ENCODE measurements at places on chromosomes 3 and 15.

DNA sequence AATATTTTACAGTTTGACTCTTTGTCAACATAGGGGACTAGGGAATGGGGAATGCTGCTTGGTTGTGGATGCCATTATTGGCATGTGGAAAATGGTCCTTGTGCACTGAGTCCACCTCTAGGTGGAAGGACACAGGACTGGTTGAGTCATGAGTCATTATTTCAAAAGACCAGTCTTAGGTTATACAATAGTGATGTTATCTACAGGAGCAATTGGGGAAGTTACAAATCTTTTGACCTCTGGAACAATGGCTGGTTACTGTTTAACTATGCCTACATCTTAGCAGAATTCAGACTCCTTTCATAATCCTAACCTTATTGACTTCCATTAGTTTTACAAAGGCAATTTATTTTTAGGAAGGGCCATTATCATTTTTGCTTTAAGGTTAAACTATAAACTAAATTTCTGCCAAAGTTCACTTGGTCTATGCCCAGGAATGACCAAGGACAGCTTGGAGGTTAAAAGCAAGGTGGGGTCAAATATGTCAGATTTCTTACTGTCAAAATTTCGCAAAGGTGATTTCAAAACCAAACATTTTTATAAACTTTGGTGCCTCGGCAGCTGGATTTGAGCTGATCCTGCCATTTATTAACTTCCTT is 11.8 kb upstream of the CCR8 start:
- no peak for DNase-seq

DNA sequence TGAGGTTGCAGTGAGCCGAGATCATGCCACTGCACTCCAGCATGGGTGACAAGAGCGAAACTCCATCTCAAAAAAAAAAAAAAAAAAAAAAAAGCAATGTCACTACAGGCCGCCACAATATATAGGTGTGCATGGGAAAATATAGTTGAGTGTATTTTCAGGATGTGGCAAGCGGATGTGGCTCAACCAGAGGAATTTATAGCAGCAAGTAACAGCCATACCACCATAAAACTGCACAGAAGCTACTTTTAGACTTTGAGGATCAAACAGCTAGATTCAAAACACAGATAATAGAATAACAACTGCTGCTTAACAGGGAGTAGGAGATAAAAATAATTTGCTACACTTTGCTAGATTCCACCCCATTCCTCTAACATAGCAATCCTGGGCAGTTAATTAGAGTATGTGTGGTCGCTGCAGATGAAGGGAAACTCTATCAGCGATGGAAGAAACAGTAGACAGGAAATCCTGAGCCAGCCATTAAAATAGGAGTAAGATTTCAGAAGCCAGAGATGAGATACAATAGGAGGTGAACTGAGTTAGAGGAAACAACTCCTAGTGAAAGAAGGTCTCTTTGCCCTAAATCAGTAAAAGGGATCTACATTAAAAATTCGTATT is 318.7 kb upstream of the STT3B start:
- DNase-seq, result no peak

GRCh38 chr3:158711886-158712285 is 20.4 kb downstream of the RARRES1 start:
- DNase-seq, result no peak

GRCh38 chr3:179666436-179667035 is 13.7 kb downstream of the USP13 start:
- DNase-seq, result no peak

DNA sequence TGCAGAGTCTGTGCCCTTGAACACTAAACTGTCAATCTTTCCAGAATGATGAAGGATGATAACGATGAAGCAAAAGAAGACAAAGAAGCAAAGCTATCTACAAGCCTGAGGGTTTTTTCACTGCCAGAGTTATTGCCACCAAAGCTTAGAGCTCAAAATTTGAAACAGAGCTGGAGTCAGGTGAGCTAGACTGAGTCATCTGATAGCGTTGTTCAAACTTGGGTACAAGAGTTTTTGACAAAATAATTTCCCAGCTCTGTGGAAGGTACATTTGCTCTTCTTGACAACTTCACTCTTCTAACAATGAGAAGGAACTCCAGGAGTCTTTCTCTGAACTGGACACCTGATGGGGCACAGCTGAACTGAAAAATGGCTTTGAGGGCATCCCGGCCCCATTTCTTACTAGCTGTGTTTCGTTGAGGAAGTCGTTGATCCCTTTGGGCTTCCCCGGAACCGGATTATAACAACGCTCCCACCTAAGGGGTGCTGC is 715 bp downstream of the MCCC1 start:
- DNase-seq, result no peak

DNA sequence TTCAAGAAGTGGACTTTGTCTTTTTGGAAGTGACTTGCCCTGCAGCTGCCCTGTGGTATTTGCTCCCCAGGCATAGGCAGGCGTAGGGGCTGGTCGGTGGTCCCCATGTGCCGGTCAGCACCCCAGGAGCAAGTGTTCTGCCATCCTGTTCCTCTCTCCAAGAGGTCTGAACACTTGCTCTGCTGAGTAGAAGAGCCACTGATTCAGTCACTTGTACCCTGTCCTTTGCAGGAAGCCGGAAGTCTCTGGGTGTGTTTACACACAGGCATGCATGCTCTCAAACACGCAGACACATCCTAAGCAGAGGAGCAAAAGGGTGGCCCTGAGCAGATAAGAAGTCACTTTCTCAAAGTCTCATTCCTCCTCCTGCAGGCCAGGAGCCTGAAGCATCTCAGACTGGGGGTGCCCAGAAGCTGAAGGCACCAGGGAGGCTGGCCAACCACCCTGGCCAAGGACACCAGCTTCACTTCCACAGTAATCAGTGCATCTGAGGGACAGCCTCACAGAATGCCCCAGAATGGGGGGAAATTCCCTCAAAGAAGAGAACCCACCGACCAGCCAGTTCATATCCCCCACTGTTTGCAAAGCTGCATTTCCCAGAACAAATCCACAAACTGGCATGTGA is 88.7 kb upstream of the POMGNT2 start:
- DNase-seq, result no peak

DNA sequence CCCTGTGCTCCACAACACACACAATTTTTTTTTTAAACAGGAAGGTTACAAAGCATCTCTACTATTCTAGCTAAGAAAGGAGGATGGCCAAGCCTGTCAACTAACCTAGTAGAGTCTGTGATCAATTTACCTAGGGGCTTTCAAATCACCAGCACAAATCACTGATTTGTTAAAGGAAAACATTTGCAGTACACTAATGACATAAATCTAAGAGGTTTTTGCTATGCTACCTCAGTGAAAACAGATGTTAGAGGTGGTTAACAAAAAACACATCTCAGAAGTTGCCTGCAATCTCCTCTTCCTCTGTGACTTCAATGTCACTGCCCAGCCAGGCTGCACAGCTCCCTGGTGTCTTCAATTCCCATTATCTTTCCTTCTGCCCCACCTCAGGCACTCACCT is 72.0 kb downstream of the RAD18 start:
- DNase-seq, result no peak

DNA sequence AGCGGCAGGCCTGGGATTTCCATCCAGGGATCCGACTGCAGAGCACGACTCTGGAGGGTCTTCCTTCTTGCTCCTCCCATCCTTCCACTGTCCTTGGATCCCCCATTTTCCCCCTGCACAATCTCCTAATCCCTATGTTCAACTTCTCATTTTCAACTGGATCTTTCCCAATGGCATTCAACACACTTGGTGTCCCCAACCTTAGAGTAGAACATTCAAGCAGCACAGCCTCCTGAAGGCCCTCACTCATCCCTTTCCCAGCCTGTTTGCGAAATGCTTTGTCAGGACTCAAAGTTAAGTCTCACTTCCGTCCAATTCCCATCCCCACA is 32.3 kb downstream of the RPN1 start:
- no peak for DNase-seq

DNA sequence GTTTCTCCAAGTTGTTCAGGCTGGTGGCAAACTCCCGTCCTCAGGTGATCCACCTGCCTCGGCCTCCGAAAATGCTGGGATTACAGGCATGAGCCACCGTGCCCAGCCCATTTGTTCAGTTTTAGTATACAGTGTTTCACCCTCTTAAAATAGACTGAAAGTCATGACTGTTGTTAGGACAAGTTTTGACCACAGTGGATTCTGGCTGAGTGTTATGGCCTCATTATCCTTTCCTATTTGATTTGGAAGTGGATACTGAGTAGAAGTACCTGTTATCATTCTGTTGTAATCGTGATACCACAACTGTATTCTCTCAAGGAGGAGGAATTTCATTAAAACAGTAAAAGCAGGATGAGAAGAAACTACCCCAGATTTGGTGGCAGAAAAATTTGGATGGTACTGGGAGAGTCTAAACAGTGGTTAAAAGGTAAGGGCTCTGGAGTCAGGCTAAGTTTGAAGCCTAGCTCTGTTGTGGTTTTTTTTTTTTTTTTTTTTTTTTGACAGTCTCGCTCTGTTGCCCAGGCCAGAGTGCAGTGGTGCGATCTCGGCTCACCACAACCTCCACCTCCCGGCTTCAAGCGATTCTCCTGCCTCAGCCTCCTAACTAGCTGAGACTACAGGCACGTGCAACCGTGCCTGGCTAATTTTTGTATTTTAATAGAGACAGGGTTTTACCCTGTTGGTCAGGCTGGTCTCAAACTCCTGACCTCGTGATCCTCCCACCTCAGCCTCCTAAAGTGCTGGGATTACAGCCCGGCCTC is 2.6 kb downstream of the MAP2K1 start:
- DNase-seq, result no peak

- DNase-seq, result no peak
These were observed 6.6 kb downstream of the ZBED2 start for GRCh38 chr3:111588527-111588926.

DNA sequence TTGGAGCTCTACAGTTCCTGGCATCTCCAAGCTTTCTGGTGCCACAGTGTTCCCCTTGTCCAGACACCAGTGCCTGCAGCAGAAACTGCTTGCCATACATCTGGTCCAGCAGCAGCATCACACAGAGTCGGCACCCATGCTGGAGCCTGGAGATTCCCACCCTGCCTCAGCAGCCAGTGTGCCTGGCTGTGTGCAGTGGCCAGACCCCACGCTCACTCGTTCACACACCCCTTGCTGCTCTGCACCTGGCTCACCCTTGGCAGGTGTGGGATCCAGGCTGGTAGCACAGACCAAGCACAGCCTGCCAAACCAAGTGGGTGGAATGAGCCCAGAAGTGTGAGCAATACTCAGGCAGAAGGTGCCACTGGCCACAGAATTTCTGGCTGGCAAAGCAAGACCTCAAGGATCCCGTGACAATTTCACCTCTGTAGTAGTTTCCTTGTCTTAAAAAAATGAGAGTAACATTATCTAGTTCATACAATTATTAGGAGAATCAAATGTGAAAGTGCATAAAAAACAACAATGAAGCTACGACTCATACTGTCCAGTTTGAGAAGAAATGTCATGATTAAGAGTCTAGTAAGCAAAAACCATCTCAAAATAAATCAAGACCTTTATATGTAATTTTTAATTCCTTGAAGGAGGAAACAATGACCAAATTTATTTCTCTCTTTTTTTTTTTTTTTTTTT is 22.9 kb upstream of the ZBED2 start:
- no peak for DNase-seq

- no peak for DNase-seq
These were observed 143.2 kb downstream of the KLHL25 start for GRCh38 chr15:85651548-85651947.

- no peak for DNase-seq
These were observed 176.5 kb downstream of the MEX3B start for GRCh38 chr15:81869161-81869954.

DNA sequence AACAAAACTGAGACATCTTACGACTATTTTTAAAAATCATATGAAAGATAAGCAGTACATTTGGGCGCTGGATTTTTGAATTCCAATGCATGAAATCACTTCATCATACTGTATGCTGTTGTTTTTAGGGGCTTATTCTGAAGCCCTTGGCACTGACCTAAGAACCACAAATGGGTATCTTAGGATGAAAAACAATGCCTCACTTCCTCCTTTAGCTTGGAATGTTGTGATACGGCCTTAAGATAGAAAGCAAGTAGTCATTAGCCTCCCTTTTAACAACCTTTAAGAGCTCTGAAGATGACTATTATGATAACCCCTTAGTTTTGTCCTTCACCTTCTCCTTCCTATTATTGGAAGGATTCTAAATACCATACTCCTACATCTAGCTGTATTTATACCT is 289.8 kb downstream of the ARPP21 start:
- DNase-seq, result no peak

DNA sequence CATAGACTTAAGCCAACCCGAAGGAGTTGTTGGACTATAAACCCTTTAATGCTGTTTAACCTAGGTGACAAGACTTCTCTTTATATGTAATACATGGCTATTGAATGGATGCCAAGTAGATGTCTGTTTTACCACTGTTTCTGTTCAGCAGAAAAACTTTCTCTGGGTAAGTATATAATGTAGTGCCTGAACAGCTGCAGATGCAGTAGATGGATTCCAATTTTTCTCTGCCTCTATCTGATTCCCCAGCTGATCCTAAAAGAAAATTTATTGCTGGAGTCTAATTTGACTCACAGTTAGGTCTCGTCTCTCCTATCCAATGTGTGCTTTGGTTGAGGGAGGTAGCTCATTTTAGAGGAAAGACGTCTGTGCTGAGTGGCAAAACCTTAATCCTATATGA is 256.5 kb upstream of the CBLB start:
- no peak for DNase-seq

DNA sequence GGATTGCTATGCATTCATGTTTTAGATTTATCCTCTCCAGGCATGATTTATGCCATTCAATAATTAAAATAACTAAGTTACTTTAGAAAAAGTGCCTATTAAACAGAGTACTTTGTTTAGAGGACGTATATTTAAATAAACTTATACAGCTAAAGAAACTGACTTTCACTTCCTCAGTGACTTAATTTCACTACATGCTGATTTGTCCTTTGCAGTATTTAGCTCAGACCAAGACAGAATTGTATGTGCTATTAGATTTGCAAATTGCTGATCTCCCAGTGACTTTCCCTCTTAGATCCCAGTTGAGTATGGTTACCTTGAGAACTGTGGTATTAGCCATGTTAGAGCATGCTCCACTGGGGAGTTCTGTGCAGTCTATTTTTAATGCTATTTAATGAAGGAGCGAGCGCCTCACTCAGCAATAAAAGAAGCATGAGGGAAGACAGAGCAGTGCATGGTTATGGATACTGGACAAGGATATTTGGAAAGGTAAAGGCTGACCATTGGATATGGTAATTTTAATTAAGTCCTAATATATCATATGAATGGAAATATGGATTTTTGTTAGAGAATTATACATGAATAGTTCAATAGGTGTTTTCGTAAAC is 2.7 kb downstream of the ARPP21 start:
- DNase-seq, result no peak

GRCh38 chr15:78906316-78906620 is 33.6 kb downstream of the MORF4L1 start:
- no peak for DNase-seq

- no peak for DNase-seq
These were observed 429.9 kb downstream of the TBL1XR1 start for GRCh38 chr3:176767385-176767784.

DNA sequence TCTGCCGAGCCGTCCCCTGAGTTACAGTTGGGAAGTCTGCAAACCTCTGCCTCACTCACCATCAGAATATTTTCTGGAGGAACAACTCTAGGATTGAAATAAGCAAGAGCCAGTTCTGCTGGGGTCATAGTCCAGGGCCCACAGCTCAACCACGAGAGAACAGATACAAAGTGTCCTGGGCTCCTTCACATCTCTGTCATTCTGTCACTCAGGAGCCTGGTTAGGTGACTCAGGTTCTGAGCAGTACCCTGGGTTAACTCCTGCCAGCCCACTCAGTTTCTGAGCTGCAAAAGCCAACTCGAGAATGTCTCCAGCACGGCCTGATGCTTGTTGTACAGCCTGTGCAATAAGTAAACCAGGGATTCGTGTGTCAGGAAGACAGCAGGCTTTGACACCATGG is 155.7 kb downstream of the SLCO3A1 start:
- DNase-seq, result no peak

GRCh38 chr3:181727341-181728032 is 15.8 kb downstream of the SOX2 start:
- DNase-seq, result no peak
